ENCODE measurements at places on chromosomes 6 and 20. TPM values are rescaled to one million over a fixed set of nuclear protein-coding genes. Genes with fewer than 3 reads are reported as not detected.

Gene FNDC1
- total RNA-seq: not detected

Gene EYS
- not detected for total RNA-seq

Gene IYD
- total RNA-seq: not detected

Gene DOK5
- not detected for total RNA-seq

Gene POPDC3
- total RNA-seq: 59.6 TPM

Gene DLK2
- total RNA-seq: 5.8 TPM

Gene UBD
- total RNA-seq: not detected

Gene MDFI
- 176 TPM for total RNA-seq

Gene SLC12A5
- total RNA-seq: 3.8 TPM

Gene LTA
- not detected for total RNA-seq

Gene TRIM10
- total RNA-seq: not detected

Gene MAFB
- total RNA-seq: not detected

Gene SLC32A1
- total RNA-seq: not detected

Gene CLVS2
- total RNA-seq: not detected

Data from SJCRH30 (cell line).